ENCODE measurements at places on chromosomes 11 and 22. TPM values are rescaled to one million over a fixed set of nuclear protein-coding genes. Genes with fewer than 3 reads are reported as not detected.

Gene IGLL5
- 0.16 TPM for polyA plus RNA-seq

Gene FOLR1
- polyA plus RNA-seq, result 1.9 TPM

DNA sequence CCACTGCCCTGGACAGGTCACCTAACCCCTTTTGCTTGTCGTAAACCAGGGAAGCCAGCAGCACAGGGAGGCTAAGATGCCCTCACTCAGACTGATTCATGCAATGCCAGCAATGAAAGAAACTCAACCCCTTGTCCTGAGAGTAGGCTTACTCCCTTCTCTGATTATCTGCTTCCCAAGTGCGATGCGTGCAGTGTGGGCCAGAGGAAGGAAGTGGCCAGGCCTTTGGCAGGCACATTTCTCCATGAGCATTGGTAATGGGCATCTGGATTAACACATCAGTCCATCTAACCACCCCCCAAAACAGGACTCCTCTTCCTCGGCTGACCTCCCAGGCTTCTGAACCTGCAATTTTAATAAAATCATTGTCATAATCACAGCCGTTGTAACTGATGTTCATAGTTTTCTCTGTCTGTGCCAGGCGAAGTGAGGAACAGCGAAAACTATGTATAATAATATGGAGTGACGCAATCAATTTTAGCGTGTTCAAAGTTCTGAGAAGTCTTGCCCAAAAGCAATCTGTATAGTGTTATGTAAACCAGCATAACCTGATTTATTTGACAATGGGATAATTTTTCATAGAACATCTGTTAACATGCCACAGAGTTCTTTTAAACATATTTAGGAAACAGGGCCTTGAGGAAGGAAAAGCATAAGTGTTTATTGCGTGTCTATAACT, 33.9 kb downstream of the TST start:
- peaks cover 3% of the 10 kb centered on the region for H3K4me1 ChIP-seq
- no peak overlapping the region for H3K4me3 ChIP-seq
- DNase-seq, result no peak

- H3K27ac ChIP-seq, result no peak overlapping the region
- H3K4me3 ChIP-seq, result no peak overlapping the region
- no peaks in the 10 kb centered on the region for H3K4me1 ChIP-seq
- DNase-seq, result no peak
- no peaks in the 10 kb centered on the region for H3K27me3 ChIP-seq
Observed at GRCh38 chr22:26852176-26852575, 194.8 kb downstream of the MIAT start.

DNA sequence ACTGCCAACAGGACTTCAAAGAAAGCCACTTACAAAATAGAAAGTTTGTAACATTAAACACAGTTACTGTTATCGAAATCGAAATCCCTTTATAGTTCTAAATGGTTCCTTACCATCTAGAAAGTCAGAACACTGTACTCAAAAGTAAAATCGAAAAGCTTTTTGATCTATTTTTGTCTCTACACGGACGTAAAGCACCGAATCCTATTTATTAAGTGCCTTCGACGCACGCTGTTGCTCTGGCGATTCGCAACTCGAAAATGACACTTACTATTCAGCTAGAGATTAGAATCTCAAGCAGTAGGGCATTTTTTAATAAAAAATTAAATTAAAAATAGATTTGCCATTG, 78.3 kb downstream of the LARGE1 start:
- H3K27me3 ChIP-seq, result no peaks in the 10 kb centered on the region
- H3K36me3 ChIP-seq, result no peaks in the 10 kb centered on the region
- no peak overlapping the region for H3K4me3 ChIP-seq

Gene BARX2
- polyA plus RNA-seq, result 3.5 TPM

Gene LARGE2
- 3.6 TPM for polyA plus RNA-seq

- no peak overlapping the region for H3K27ac ChIP-seq
- H3K4me1 ChIP-seq, result no peaks in the 10 kb centered on the region
- no peaks in the 10 kb centered on the region for H3K36me3 ChIP-seq
- no peaks in the 10 kb centered on the region for H3K27me3 ChIP-seq
- no peak for DNase-seq
Observed at GRCh38 chr11:80700386-80700785, 1259.6 kb upstream of the TENM4 start.

DNA sequence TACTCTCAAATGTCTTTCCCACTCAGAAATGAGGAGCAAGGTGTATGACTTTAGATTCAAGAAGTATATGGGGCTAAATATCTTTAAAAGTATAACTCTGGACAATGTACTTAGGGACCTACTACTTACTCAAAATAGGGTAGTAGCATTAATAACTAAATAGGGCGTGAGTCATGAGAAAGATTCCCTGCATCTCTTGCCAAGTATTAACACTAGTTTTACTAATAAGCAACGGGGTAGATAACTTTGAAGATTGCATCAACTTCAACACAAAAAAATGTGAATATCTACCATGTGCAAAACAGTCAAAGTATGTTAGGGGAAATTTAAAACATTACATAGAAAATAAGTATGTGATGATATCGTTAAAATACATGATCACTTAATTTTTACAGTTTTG, 99.6 kb downstream of the PGR start:
- no peak overlapping the region for H3K4me3 ChIP-seq
- no peaks in the 10 kb centered on the region for H3K27me3 ChIP-seq
- H3K4me1 ChIP-seq, result no peaks in the 10 kb centered on the region
- H3K27ac ChIP-seq, result no peak overlapping the region
- H3K36me3 ChIP-seq, result no peaks in the 10 kb centered on the region

DNA sequence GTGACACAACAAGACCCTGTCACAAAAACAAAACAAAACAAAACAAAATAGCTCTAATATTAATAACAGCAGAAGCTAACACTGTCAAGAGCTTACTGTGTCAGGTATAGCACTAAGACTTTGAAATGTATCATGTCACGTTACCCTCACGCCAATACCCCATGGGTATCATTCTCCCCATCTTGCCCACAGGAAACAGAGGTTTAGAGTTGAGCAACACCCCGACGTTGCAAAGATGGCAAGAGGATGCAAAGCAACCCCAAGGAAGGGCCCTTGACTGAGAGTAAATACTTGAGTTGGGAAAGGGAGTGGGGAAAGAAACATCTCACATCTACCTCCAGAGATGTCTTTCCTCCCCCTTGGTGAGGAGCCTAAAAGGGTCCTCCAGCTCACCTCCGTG, 366.8 kb downstream of the LARGE1 start:
- no peak overlapping the region for H3K27ac ChIP-seq
- no peaks in the 10 kb centered on the region for H3K36me3 ChIP-seq
- no peak overlapping the region for H3K4me3 ChIP-seq
- no peak for DNase-seq

DNA sequence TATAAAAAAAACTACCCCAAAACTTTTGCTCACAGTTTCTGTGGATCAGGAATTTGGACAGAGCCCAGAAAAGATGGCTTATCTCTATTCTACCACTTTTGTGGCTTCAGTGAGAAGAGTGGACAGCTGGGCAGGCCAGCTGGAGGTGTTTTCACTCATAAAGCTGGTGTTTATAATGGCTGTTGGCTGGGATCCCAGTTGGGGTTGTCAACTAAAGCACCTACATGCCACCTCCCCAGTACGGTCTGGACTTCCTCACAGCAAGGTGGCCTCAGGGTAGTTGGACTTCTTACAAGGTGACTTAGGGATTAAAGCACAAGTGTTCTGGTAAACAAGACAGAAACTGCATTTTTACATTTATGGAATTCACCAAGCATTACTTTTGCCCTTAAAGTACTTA, 171.0 kb downstream of the NELL1 start:
- DNase-seq, result no peak
- H3K36me3 ChIP-seq, result no peaks in the 10 kb centered on the region
- no peak overlapping the region for H3K4me3 ChIP-seq
- no peaks in the 10 kb centered on the region for H3K27me3 ChIP-seq
- no peak overlapping the region for H3K27ac ChIP-seq

Gene OR8D4
- not detected for polyA plus RNA-seq

GRCh38 chr11:93757924-93758865, 16.7 kb downstream of the C11orf54 start:
- H3K4me3 ChIP-seq, result no peak overlapping the region
- H3K4me1 ChIP-seq, result no peaks in the 10 kb centered on the region
- no peak overlapping the region for H3K27ac ChIP-seq

GRCh38 chr22:21014726-21015465, at the start of gene P2RX6:
Gene P2RX6, plus strand, starts transcription at chr22:21015165. Its CDS starts 10 bp downstream, at chr22:21015175.
- H3K36me3 ChIP-seq, result no peaks in the 10 kb centered on the region
- H3K27me3 ChIP-seq, result no peaks in the 10 kb centered on the region
- peak within 1 kb of the TSS; percentile 42 for H3K4me3 ChIP-seq
- peak within 1 kb of the TSS; percentile 65 for H3K27ac ChIP-seq
- H3K4me1 ChIP-seq, result peaks cover 17% of the 10 kb centered on the region

- H3K4me1 ChIP-seq, result no peaks in the 10 kb centered on the region
- no peak overlapping the region for H3K27ac ChIP-seq
- no peaks in the 10 kb centered on the region for H3K36me3 ChIP-seq
- no peaks in the 10 kb centered on the region for H3K27me3 ChIP-seq
- H3K4me3 ChIP-seq, result no peak overlapping the region
Observed at GRCh38 chr11:22597062-22597461, 28.6 kb downstream of the FANCF start.

GRCh38 chr11:10305262-10305963, 540 bp downstream of the ADM start:
- H3K4me3 ChIP-seq, result peak overlapping the region; percentile 78
- no peaks in the 10 kb centered on the region for H3K36me3 ChIP-seq
- H3K4me1 ChIP-seq, result peaks cover 22% of the 10 kb centered on the region
- peak overlapping the region; percentile 87 for H3K27ac ChIP-seq
- peak; percentile 78 for DNase-seq
